ENCODE measurements at places on chromosomes 12 and 14. TPM values are rescaled to one million over a fixed set of nuclear protein-coding genes. Genes with fewer than 3 reads are reported as not detected.

- DNase-seq: no peak
Measured at GRCh38 chr12:97380440-97380839, 82.2 kb upstream of the RMST start.

- no peak for DNase-seq
Measured at GRCh38 chr12:4292341-4293073, 18.9 kb downstream of the CCND2 start.

DNA sequence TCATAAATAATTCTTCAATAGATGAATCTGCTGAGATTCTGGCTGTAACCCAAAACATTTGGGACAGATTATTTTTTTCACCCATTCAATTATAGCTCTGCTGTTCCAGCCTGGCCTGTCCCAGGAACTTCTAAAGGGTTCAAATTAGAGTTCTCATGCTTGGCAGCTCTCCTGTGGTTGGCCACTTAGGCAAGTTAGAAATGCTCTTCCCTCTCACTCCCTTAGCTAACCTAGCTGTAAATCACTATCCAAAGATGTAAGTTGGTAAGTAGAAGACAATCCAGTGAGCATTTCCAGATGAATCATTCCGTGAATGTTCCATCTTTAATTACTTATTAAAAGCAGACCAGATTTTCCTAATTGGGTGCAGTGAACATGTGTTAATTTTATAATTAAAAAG is 760.4 kb upstream of the TBX3 start:
- no peak for DNase-seq

GRCh38 chr14:35257809-35258208 is 34.4 kb upstream of the PSMA6 start:
- no peak for DNase-seq

DNA sequence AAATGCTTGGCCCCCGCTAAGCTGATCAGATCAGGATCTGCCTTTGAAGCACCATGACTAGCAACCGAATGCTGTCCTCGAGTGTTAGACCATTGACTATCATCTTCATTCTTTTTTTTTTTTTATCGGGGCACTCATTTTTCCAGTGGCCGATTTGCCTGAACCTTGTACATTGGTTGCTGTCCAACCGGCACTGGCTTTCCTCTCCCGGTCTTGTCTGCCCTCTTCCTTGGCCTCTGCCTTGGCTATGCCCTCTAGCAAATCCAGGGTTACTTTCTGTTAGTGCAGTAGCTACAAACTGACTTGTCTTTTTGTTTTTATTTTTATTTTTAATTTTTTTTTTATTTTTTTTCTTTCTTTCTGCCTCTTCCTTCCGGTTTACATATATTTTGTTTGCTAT is 102.3 kb downstream of the ALG10 start:
- no peak for DNase-seq

- DNase-seq: no peak
Measured at GRCh38 chr12:65585648-65586602, 238.4 kb upstream of the HMGA2 start.

PUS1 gene
- 15.6 TPM for polyA plus RNA-seq

DNA sequence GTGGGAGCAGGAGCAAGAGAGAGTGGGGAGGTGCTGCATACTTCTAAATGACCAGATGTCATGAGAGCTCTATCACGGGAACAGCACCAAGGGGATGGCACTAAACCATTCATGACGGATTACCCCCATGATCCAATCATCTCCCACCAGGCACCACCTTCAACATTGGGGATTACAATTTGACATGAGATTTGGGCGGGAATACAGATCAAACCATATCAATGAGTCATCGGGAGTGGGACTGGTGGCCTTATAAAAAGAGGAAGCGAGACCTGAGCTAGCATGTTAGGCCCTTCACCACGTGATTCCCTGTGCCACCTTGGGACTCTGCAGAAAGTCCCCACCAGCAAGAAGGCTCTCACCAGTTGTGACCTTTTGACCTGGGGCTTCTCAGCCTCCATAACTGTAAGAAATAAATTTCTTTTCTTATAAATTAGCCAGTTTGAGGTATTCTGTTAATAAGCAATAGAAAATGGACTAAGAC is 28.7 kb downstream of the COX8C start:
- no peak for DNase-seq
